Activated CD8-positive, alpha-beta memory T cell treated with anti-CD3 and anti-CD28 coated beads, Interleukin-2, amount 10 ng/mL, durations not matched to agents 7 days and 5 days (primary cell): ENCODE measurements at places on chromosomes 7 and 10. TPM values are rescaled to one million over a fixed set of nuclear protein-coding genes. Genes with fewer than 3 reads are reported as not detected.

HMX2 gene
- not detected for total RNA-seq

KAZALD1 gene
- not detected for total RNA-seq

DGKI gene
- 2.2 TPM for total RNA-seq

OPALIN gene
- total RNA-seq, result not detected

LRRC18 gene
- total RNA-seq, result not detected

ITPRIP gene
- total RNA-seq, result 21.9 TPM

HACD1 gene
- 0.93 TPM for total RNA-seq

CPED1 gene
- total RNA-seq, result not detected

SLC39A12 gene
- total RNA-seq, result not detected

SYT15B gene
- total RNA-seq, result 0.58 TPM

ZNF117 gene
- total RNA-seq, result 4.9 TPM

UNCX gene
- total RNA-seq, result not detected

NCOA4 gene
- total RNA-seq, result 122 TPM
